Psoas muscle (tissue), 8 donors: ENCODE measurements at places on chromosomes 3 and 15. TPM values are rescaled to one million over a fixed set of nuclear protein-coding genes. Genes with fewer than 3 reads are reported as not detected.
A peak's percentile ranks its signal among the peaks of the same experiment; 100 is the strongest.

PTH1R gene
- 4.0 TPM for polyA plus RNA-seq

DNA sequence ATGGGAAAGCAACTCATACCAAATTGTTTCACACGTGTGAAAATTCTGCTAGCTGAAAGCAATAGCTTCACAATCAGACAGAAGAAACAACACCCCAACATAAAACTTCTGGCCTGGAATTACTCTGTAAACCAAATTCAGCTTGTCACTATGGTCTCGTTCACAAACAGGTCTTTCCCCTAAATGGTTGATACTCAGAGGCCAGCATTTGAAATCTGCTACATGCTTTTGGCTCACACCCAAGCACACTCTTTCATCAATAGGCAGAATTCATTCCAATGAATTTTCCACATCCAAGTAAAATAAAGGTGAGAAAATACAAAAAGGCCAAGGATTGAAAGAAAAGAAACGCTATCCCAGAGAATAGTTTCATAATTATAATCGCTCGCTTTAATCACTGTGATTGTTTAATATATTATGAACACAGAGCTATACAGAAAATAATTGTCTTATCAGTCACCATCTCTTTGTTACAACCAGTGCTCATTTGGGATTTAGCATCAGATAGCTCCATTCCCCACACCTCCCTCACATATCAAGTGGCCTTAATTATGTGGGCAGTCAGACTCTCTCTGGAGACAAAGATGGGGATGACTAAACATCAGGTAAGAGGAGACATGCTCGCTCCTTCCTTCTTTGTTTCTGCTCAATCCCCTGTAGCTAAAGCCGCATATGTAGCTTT is 503.8 kb upstream of the ARRDC4 start:
- peaks cover 9% of the 10 kb centered on the region for H3K4me1 ChIP-seq
- no peak overlapping the region for H3K4me3 ChIP-seq
- no peak overlapping the region for H3K27ac ChIP-seq
- no peaks in the 10 kb centered on the region for H3K36me3 ChIP-seq
- H3K27me3 ChIP-seq = no peaks in the 10 kb centered on the region

EPHB3 gene
- polyA plus RNA-seq = 0.08 TPM

DNA sequence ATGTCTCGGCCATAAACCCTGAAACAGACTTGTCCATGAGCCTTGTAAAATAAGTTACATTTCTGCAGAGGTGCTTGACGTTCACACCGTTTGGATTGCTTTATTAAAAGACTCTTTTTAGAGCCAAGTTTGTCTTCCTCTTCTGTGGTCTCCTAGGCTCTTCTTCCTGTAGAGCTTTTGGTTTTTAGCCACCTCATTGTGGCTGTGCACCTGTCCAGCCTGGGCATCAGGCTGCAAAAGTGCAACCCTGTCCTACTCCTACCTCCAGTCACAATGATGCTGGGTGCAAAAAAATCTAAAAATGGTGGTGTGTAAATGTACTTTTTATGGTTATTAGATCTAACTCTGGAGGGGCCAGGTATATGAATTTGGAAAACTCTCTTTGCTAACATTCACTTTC is 2.8 kb upstream of the RIOX2 start:
- H3K27ac ChIP-seq = no peak overlapping the region
- no peak for DNase-seq
- H3K36me3 ChIP-seq = no peaks in the 10 kb centered on the region
- H3K4me3 ChIP-seq = no peak overlapping the region
- H3K4me1 ChIP-seq = peaks cover 25% of the 10 kb centered on the region
- no peaks in the 10 kb centered on the region for H3K27me3 ChIP-seq

- no peaks in the 10 kb centered on the region for H3K27me3 ChIP-seq
- H3K27ac ChIP-seq = no peak overlapping the region
- no peak for DNase-seq
- peaks cover 10% of the 10 kb centered on the region for H3K4me1 ChIP-seq
Observed at GRCh38 chr3:140420621-140421357, 257.1 kb upstream of the TRIM42 start.

ELL3 gene
- 4.1 TPM for polyA plus RNA-seq

SH2D7 gene
- not detected for polyA plus RNA-seq

DNA sequence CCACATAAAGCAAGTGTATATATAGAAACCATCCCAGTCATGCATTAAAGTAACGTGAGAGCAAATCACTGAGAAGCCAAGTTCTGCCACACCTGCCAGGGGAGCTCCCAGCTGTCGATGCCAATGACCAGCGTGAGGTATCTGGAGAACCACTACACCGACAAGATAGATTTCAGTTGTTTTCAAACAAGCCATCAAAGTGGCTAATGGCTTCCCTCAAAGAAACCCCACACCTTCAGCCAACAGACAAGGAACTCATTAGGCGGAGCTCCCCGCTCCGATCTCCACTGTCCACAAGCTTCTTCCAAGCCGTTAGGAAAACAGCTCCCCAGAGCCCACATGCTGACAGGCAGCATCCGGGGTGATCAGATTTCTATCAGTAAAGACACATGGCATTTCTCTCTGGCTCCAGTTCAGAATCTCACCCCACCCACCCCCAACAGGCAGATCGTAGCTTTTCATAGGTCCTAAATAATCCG is 54.2 kb upstream of the SPATA12 start:
- H3K4me3 ChIP-seq = peak overlapping the region; percentile 31
- no peaks in the 10 kb centered on the region for H3K27me3 ChIP-seq
- DNase-seq = no peak
- H3K4me1 ChIP-seq = peaks cover 26% of the 10 kb centered on the region
- no peaks in the 10 kb centered on the region for H3K36me3 ChIP-seq
- H3K27ac ChIP-seq = peak overlapping the region; percentile 85

- H3K4me1 ChIP-seq = no peaks in the 10 kb centered on the region
- no peaks in the 10 kb centered on the region for H3K36me3 ChIP-seq
- no peak for DNase-seq
- no peaks in the 10 kb centered on the region for H3K27me3 ChIP-seq
Observed at GRCh38 chr3:98002717-98003116, 30.5 kb upstream of the RIOX2 start.

DNA sequence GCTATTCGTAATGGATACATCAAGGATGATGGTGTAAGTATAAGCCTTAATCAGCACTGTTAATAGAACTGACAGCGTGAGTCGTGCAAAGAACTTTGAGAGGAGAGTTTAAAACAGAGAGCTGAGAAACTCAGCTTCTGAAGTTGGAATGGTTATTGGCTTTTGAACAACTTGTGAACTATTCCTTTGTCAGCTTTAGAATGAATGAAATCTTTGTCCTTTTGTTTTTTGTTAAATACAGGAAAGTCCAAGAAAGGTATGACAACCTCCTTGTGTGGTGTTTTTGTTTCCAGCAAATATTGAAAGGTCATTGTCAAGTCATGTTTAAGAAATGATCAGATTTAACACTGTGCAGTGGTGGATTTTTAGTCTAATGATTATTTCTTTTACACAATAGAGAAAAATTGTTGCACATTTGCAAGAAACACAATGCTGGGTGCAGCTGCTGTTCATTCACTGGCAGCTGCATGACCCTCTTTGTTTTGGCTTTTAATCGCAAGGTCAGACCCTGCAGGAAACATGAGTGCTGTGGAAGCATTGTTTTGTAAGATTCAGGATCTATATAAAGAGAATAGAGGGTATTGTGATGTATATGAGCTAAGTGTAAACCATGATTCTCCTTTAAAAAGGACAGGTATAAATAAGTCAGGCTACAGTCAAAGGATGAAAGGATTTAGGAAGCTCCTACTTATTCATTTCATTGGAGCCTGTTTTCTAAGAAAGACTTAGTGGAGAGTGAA is 21.7 kb upstream of the ABHD10 start:
- no peak overlapping the region for H3K27ac ChIP-seq
- H3K27me3 ChIP-seq = no peaks in the 10 kb centered on the region
- DNase-seq = no peak
- H3K4me3 ChIP-seq = no peak overlapping the region
- H3K36me3 ChIP-seq = no peaks in the 10 kb centered on the region

GRCh38 chr15:88246666-88247446 is 9.7 kb downstream of the NTRK3 start:
- no peak overlapping the region for H3K4me3 ChIP-seq
- no peaks in the 10 kb centered on the region for H3K36me3 ChIP-seq
- H3K4me1 ChIP-seq = peaks cover 10% of the 10 kb centered on the region
- H3K27ac ChIP-seq = no peak overlapping the region
- DNase-seq = peak; percentile 78
- H3K27me3 ChIP-seq = no peaks in the 10 kb centered on the region

DNA sequence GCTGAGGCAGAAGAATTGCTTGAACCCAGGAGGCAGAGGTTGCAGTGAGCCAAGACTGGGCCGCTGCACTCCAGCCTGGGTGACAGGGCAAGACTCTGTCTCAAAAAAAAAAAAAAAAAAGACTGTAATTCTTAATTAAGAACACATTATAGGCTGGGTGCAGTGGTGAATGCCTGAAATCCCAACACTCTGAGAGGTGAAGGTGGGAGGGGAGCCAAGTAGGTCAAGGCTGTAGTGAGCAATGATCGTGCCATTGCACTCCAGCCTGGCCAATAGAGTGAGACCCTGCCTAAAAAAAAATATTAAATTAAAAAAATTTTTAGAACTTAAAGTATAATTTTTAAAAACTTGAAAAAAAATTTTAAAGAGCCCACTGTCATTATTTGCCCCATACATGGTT is 13.4 kb upstream of the ARPIN start:
- H3K4me1 ChIP-seq = no peaks in the 10 kb centered on the region
- no peaks in the 10 kb centered on the region for H3K36me3 ChIP-seq
- H3K27ac ChIP-seq = no peak overlapping the region
- H3K4me3 ChIP-seq = no peak overlapping the region
- no peak for DNase-seq

DNA sequence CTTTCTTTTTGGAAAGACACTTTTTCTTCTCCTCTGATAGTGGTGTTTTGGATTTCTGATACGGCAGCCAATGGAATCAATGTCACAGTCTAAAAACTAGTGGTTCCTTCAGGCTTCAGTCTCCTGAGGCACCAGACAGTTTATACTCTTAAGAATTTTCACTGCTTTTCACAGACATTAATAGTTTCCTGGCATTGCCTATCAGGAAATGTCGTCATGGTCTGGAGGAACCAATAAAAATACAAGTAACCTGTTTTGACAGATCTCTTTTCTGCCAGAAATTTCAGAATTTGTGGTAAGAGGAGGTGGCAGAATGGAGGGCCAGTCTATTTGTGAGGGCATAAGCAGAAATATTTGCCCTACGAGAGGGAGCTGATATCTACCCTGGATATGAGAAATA is 44.8 kb downstream of the FILIP1L start:
- H3K4me1 ChIP-seq = peaks cover 49% of the 10 kb centered on the region
- no peak overlapping the region for H3K4me3 ChIP-seq
- H3K36me3 ChIP-seq = peaks cover 8% of the 10 kb centered on the region
- no peaks in the 10 kb centered on the region for H3K27me3 ChIP-seq
- no peak for DNase-seq

GRCh38 chr15:48861813-48862431 is 16.0 kb upstream of the EID1 start:
- H3K27me3 ChIP-seq = no peaks in the 10 kb centered on the region
- H3K27ac ChIP-seq = no peak overlapping the region
- no peaks in the 10 kb centered on the region for H3K4me1 ChIP-seq
- DNase-seq = no peak
- no peak overlapping the region for H3K4me3 ChIP-seq
- H3K36me3 ChIP-seq = no peaks in the 10 kb centered on the region

DNA sequence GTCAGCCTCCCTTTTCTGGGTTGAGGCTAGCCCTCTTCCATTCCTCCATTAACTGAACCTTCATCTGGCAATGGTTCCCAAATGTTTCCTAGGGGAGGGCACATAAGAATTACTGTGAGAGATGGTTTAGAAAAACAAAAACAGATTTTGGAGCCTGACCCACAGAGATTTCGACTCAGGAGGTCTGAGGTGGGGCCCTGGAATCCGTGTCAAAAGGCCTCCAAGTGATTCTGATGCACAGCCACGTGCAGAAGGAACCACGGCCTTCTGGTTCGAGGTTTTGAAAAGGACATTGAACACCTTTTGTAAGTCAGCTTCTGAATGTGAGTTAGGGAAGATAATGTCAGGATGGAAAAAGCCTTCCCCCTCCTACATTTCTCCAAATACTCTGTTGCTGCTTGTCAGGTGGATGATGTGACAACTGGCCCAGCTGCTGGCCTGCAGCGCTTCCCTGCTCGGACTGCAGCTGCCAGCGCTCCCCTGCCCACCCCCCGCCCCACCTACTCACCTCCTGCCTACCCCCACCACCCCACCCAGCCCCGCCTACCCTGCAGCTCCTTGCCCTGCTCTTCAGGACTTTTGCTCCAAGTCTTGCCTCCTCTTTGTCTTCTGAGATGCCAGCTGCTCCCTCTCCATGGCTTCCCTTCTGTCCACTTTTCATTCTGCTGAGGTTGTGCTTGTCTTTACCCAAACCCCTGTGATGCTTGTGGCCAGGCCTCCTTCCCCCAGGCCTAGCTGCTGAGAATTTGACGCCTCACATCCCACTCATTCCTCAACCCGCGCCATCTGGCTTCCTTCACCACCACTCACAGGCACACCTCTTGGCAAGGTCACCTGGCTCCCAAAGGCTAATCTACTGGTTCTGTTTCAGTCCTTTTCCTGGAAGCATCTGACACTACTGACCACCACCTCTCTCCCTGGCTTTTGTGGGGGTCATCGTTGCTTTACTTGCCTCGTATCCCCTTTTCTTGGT is 6.6 kb downstream of the EHD4 start:
- no peak overlapping the region for H3K27ac ChIP-seq
- H3K36me3 ChIP-seq = no peaks in the 10 kb centered on the region
- no peak overlapping the region for H3K4me3 ChIP-seq
- H3K27me3 ChIP-seq = no peaks in the 10 kb centered on the region
- H3K4me1 ChIP-seq = peaks cover 12% of the 10 kb centered on the region
- DNase-seq = no peak

- no peaks in the 10 kb centered on the region for H3K4me1 ChIP-seq
- no peak overlapping the region for H3K27ac ChIP-seq
- no peak for DNase-seq
- no peaks in the 10 kb centered on the region for H3K36me3 ChIP-seq
- no peak overlapping the region for H3K4me3 ChIP-seq
Observed at GRCh38 chr3:12303534-12303933, 14.7 kb downstream of the PPARG start.

ACKR4 gene
- 0.11 TPM for polyA plus RNA-seq
